ENCODE measurements at places on chromosomes 2 and 18. TPM values are rescaled to one million over a fixed set of nuclear protein-coding genes. Genes with fewer than 3 reads are reported as not detected.

- peaks cover 17% of the 10 kb centered on the region for H3K4me1 ChIP-seq
- no peak for DNase-seq
- H3K4me3 ChIP-seq, result peak overlapping the region; percentile 36
- H3K27me3 ChIP-seq, result no peaks in the 10 kb centered on the region
- H3K36me3 ChIP-seq, result no peaks in the 10 kb centered on the region
- H3K27ac ChIP-seq, result peak overlapping the region; percentile 76
Measured at GRCh38 chr2:231300020-231300721, 95.3 kb upstream of the B3GNT7 start.

- no peaks in the 10 kb centered on the region for H3K27me3 ChIP-seq
- no peak for DNase-seq
- H3K4me3 ChIP-seq, result no peak overlapping the region
Measured at GRCh38 chr2:79100285-79100684, 12.5 kb upstream of the REG1B start.

- no peaks in the 10 kb centered on the region for H3K36me3 ChIP-seq
- no peak overlapping the region for H3K27ac ChIP-seq
- no peak for DNase-seq
- no peak overlapping the region for H3K4me3 ChIP-seq
Measured at GRCh38 chr2:138766464-138766863, 13.7 kb downstream of the NXPH2 start.

DNA sequence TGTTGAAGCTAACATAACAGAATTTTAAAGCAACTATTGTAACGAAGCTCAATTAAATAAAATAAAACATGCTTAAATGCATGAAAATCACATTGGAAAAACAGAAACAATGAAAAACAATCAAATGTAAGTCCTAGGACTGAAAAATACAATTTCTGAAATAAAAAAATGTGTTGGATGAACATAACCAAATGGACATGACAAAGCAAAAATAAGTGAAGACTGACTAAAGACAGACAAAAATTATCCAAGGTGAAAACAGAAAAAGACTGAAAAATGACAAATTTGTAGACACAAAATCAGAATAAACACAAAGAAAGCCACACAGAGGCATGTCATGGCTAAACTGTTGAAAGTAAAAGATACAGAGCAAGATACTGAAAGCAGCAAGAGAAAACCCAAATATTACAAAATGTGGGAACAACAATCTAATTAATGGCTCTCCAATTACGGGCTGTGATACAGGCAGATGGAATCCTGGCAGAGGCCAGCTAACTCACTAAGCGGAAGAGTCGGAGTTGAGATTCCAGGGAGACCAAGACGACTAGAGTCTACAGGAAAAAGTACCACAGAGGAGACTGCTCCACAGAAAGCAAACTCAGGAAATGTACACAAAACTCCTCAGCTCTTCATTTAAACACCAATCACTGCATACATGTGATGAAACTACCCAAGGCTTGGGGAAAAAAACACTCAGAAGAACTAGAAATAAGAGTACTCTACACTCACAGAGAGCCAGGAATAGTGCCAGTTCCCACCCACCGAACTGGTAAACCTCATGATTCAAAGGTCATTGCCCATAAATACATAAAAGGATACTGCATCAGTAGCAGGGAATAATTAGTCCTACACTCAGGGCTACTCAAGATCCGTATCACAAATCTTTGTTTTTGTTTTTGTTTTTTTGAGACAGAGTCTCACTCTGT, 83.6 kb downstream of the ATAD2B start:
- H3K36me3 ChIP-seq, result peaks cover 9% of the 10 kb centered on the region
- H3K27ac ChIP-seq, result no peak overlapping the region
- H3K4me1 ChIP-seq, result peaks cover 9% of the 10 kb centered on the region
- H3K4me3 ChIP-seq, result no peak overlapping the region
- no peak for DNase-seq

- no peak for DNase-seq
- H3K27ac ChIP-seq, result peak overlapping the region; percentile 97
- H3K4me3 ChIP-seq, result peak overlapping the region; percentile 86
- H3K4me1 ChIP-seq, result peaks cover 72% of the 10 kb centered on the region
- H3K36me3 ChIP-seq, result peaks cover 19% of the 10 kb centered on the region
Measured at GRCh38 chr2:224984637-224985036, 57.6 kb downstream of the DOCK10 start.

GRCh38 chr2:127887082-127887775, 1.5 kb upstream of the AMMECR1L start:
- DNase-seq, result no peak
- peaks cover 19% of the 10 kb centered on the region for H3K36me3 ChIP-seq
- no peaks in the 10 kb centered on the region for H3K27me3 ChIP-seq
- H3K4me1 ChIP-seq, result peaks cover 24% of the 10 kb centered on the region
- peak overlapping the region; percentile 64 for H3K27ac ChIP-seq

- DNase-seq, result no peak
- no peak overlapping the region for H3K27ac ChIP-seq
- no peaks in the 10 kb centered on the region for H3K36me3 ChIP-seq
- H3K4me3 ChIP-seq, result no peak overlapping the region
Measured at GRCh38 chr2:21005700-21006422, 38.0 kb downstream of the APOB start.

- H3K4me3 ChIP-seq, result no peak overlapping the region
- no peak for DNase-seq
- no peak overlapping the region for H3K27ac ChIP-seq
- H3K4me1 ChIP-seq, result peaks cover 8% of the 10 kb centered on the region
- H3K27me3 ChIP-seq, result peaks cover 6% of the 10 kb centered on the region
Measured at GRCh38 chr18:59954755-59955156, 55.0 kb downstream of the PMAIP1 start.

CLEC4F gene
- 8.9 TPM for total RNA-seq

L3MBTL4 gene
- 4.1 TPM for total RNA-seq

CRACDL gene
- not detected for total RNA-seq

SERPINB3 gene
- not detected for total RNA-seq

SERPINB13 gene
- total RNA-seq, result not detected

CAVIN2 gene
- not detected for total RNA-seq

NEU4 gene
- 0.86 TPM for total RNA-seq
